Endothelial cell (in vitro differentiated cells): ENCODE measurements at places on chromosomes 11 and 22.

GRCh38 chr11:64207256-64208085 lies 950 bp downstream of the FERMT3 start:
- DNase-seq = no peak

- no peak for DNase-seq
Observed at GRCh38 chr11:79018371-79018849, 422.4 kb downstream of the TENM4 start.

GRCh38 chr11:6238902-6239301 lies at the start of gene CNGA4:
CNGA4 (plus strand) TSS chr11:6239089; CDS start chr11:6239207, 118 bp downstream.
- no peak for DNase-seq

- DNase-seq = no peak
Observed at GRCh38 chr11:1558775-1559110, 13.3 kb downstream of the DUSP8 start.

GRCh38 chr11:93905384-93905783 lies 55.0 kb upstream of the VSTM5 start:
- no peak for DNase-seq

- DNase-seq = no peak
Observed at GRCh38 chr11:64372802-64373597, 14.0 kb downstream of the RPS6KA4 start.

DNA sequence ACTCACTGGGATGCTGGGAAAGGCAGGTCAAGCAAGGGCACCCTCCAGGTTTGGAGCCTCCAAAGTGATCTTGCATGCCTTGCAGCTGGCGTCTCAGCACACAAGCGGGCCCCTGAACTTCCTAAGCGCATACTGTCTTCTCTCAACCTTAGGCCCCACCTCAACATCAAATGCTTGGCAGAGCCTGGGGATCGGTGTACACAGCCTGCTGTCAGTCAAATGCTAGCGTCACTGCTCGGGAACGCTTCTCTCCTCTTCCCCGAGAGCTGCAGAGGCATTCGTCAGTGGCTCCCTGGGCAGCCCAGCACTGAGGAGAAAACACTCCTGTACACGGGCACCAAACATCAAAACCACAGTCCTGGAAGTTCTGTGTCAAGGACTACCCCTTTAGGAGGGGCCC lies 124.9 kb downstream of the C11orf58 start:
- no peak for DNase-seq

DNA sequence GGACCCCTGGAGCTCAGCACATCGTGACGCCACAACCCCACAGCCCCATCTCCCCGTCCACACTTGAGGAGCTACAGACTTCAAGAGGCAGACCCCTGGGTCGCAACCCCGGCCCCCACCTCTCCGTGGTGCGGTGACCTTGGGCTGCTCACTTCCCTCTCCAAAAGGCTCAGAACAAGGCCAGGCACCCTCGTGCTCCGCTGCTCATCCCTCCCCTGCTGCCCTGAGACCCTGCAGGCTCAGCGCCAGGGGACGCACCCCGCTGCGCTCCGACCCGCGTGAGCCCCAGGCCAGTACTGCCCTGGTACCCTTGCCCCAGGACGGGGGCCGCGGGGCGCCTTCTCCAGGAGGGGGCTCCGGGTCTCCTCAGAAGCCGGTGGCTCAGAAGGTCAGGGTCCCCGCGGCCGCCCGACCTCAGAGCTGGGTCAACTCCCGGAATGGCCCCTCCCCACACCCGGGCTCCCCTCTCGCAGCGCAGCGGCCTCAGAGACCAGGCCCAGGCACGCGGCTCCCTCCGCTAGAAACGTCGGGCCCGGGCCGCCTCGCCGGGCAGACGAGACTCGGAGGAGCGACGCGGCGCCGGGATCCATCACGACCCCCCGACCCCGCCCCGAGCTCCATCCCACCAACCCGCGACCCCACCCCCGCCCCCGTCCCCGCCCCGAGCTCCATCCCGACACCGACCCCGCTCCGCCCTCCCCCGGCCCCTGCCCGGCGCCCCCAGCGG lies 563 bp downstream of the GATD1 start:
- DNase-seq = peak; percentile 62

- no peak for DNase-seq
Observed at GRCh38 chr11:111395749-111396148, 16.7 kb upstream of the POU2AF1 start.

DNA sequence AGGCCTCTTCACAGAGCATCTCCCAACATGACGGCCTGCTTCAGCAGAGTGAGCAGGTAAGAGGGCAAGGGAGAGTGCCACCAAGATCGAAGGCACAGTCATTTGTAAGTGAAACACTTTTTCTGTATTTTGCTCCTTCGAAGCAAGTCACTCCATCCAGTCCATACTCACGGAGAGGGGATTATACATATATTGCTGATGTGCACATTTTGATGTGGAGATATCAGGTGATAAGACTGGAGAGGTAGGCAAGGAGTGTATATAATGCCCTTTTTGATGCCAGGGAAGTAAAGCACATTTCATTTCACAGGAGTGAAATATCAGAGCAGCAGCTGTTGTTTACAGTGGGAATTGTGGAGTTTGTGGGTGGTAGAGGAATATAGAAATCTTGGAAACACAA lies 11.2 kb downstream of the PTS start:
- no peak for DNase-seq

DNA sequence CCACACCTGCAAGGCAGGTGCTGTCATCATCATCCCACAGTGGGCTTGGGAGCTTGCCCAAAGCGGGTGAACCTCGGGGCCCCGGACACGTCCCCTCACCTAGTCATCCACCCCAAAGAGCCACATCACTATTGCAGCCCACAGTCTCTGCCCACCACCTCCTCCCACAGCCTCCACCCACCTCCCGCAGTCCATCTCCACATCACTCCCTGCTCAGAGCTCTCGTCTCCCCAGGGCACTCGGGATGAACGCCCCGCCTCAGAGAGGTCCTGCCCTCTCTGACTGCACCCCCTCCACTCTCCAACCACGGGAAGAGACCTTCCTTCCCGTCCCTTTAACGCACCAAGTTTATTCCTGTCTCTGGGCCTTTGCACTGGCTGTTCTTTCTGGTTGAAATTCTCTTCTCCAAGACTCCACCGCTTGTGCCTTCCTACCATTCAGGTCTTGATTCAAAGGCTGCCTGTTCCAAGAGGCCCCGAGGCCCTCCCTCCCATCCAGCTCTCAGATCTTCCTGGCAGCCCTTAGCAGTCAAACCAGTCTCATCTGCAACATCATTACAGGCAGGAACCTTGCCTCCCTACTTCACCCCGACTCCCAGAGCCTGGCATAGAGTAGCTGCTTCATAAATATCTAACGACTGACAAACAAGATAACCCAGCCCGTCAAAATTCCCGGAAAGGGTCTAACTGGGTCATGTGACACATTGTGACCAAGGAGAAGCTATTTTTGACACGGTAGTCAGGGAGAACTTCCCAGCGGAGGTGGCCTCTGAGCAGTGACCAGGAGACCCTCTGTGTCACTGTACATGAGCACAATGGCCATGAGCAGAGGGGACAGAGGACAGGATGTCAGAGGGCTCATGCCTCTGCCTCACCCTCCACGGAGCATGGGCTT lies 11.1 kb downstream of the KCNJ4 start:
- DNase-seq = no peak

DNA sequence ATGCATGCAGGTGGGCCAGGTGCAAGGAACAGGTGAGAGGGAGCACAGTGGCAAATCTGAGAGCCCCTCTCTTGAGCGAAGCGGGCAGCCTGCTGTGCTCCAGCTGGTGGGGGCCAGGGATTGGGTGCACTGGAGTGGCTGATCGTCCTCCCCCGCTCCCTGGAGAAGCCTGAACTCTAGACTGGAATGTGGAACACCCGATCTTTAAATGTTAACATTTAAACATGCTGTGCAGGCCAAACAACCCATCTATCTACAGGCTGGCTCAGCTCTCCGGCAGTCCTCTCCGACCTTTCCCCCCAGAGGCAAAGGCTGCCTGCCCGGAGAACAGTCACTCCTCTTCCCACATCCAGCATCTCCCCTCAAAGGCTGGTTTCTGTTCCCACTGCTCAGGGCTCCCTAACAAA lies 5.1 kb downstream of the MRGPRF start:
- no peak for DNase-seq

- DNase-seq = no peak
Observed at GRCh38 chr11:109791337-109791736, 301.9 kb upstream of the ZC3H12C start.

GRCh38 chr11:34860518-34860917 lies 55.7 kb downstream of the APIP start:
- DNase-seq = no peak

GRCh38 chr22:50417411-50418210 lies 57.2 kb downstream of the SBF1 start:
- no peak for DNase-seq

DNA sequence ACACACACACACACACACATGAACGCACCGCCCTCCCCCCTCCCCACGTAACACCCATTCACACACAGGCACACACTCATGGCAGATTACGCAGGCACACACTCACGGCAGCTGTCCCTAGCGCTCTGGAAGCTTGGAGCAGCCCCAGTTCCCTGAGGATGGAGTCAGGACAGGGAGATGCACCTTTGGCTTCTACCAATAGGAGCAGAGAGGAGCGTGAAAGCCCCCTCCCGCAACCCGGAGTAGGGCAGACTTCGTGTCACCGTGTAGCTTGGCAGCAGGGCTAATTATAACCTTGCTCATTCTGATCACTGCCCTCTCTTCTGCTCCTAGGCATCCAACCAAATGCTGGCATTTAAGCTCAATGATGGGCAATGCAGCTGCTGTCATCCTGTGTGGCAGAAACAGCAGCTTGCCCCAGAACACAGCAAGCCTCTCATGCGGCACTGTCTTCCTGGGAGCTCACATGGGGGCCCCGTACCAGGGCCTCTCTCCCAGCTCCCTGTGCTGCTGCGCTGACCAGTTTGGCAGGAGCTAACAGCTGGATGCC lies 31.9 kb downstream of the ANKK1 start:
- no peak for DNase-seq

GRCh38 chr11:67211656-67212436 lies 54.4 kb upstream of the GRK2 start:
- no peak for DNase-seq

DNA sequence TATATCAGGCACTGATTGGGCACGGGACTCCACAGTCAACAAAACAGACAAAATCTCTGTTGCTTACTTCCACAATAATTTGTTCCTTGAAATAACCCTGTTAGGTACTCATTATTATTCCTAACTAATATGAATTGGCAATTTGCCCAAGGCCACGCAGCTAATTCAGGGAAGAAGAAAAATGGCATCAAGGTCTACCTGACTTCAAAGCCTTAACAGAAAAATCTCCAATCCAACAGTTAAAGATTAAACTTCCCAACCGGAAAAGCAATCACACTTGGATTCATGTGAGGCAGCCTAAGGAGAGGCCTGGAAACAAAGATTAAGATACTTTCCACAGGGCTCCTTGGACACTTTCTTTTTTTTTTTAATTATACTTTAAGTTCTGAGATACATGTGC lies 68.9 kb downstream of the PRCP start:
- no peak for DNase-seq

DNA sequence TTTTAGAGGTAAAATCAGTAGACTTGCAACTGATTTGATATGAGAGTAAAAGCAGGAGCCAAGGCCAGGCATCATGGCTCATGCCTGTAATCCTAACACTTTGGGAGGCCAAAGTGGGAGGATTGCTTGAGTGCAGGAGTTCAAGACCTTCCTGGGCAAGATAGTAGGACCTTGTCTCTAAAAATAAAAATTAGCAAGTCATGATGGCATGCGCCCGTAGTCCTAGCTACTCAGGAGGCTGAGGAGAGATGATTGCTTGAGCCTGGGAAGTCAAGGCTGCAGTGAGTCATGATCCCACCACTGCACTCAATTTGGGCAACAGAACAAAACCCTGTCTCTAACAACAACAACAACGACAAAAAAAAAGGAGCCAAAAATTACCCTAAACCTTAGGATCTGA lies 13.5 kb downstream of the SGSM3 start:
- DNase-seq = no peak

- no peak for DNase-seq
Observed at GRCh38 chr11:31141789-31142188, 227.8 kb downstream of the DCDC1 start.
